ENCODE measurements at places on chromosomes 7 and 10.

- no peak for DNase-seq
Observed at GRCh38 chr7:156907656-156908055, 14.7 kb upstream of the LMBR1 start.

DNA sequence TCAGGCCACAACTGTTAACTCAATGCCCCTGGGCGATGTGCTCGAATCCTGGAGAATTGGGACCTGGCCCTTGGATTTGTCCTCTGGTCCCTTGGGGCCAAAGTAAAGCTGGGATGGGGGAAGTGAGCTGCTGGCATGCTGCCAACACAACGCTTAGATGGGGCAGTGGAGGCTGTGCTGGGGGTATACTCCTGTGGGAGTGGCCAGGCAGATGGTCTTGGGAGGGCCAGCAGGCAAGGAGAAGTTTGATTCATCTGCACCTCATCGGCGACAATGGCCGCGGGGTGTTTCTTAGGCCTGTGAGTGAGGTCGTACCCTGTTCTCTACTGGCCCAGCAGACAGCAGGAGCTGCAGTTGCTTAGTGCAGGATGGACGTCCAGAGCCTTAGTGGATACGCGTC is 139.0 kb upstream of the MTPN start:
- DNase-seq, result no peak

- no peak for DNase-seq
Observed at GRCh38 chr7:125218076-125218475, 288.5 kb upstream of the POT1 start.

DNA sequence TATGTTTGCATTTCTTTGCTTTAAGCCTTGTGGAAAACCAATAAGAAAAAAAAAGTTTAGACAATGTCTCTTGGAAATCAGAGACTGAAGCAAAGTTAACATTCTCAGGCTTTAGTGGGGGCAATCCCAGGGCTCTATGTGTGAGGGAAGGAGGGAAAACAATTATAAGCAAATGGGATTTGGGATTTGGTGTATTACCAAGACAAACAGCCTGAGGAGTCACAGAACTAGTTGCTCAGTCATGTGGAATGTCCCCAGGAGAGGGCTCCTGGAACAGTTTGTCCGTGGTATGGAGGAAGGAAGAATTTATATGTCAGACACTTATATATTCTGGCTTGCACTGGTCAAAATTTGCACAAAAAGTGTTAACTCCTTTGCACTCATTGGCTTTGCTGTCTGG is 562.9 kb upstream of the TPK1 start:
- no peak for DNase-seq

DNA sequence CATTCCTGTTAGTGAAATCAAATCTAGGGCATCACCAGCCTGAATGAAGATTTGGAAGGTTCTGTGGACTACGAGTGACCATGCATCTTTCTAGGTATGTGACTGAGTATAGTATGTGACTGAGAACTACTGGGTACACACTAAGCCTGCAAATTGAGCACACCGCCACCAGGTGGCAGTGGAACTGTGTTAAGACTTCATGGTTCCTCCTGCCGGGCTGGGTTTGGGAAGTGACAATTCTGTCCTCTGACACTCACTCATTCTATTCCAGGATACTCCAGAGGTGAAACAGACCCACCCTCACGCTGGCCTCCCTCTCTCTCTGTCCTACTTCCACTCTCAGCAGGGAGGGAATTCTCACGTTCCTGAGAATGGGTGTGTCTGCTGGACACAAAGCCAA is 84.0 kb upstream of the TMEM248 start:
- peak; percentile 88 for DNase-seq

DNA sequence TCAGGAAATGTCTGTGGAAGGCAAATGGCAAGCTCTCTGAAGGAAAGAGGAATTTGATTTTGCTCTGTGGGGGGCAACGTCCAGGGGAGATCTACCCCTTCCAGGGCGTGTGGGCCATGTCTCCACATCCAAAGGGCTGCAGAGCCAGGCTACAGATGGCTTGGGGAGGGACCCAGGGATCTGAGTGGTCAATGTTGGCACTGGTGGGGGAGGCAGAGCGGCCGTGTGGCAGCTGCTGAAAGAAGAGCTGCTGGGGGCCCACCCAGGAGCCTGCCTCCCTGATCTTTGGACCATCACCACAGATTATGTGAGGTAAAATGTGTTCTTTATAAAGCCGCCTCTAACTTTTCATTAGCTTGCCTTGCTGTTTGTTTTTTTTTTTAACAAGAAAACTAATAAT is 144.1 kb downstream of the HERPUD2 start:
- peak; percentile 10 for DNase-seq

GRCh38 chr10:29532256-29532878 is 102.4 kb downstream of the SVIL start:
- no peak for DNase-seq

DNA sequence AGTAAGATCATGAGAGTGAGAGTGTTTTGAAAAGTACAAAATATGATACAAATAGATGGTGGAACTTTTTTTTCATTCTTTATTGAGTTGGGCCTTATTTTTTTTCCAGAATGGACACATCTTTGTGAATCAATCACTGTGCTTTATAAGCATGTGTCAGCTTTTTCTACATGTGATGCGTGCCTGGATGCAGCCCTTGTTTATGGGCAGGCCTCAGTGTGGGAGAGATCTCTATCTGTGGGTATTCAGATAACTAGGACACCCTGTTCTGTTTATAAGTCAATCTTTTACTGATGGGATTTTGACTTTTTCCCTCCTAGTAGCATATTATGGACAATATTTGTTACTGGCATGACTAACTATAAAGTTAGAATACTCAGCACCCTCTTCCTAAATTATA is 42.9 kb upstream of the IKZF1 start:
- no peak for DNase-seq

DNA sequence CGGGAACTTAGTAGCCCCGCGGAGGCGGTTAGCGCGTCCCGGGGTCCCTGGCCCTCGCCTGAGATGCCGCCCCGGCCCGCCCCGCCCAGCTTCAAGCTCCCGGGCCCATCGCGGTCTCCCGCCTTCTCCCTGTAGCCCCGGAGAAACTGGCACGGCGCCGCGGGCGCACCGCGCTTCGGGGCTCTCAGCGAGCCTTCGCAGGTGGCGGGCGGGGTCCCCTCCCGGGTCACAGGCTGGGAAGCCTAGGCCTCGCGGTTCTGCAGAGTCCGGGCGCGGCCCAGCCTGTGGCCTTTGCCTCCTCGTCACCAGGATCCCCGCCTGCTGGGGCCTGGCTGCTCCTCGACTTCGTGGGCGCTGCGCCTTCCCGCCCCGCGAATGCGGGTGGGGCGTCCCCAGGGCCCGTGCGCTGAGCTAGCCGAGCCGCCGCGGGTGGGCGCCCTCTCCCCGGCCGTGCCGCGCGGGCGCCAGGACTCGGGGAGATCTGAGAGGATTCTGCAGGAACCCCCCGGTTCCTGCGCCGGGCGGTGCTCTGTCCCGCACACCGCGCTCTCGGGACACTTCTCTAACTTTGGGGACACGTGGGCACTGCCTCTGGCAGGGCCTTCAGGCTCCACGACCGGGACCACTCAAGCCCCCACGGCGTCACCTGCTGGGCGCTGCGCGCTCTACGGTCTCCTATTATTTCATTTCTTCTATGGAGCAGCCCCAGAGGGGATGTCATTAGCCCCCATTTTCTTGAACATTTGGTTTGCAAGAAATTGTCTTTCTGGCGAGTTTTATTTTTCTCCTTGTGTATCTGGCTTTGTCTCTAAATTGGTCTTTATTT is 682 bp upstream of the RGS10 start:
- no peak for DNase-seq

DNA sequence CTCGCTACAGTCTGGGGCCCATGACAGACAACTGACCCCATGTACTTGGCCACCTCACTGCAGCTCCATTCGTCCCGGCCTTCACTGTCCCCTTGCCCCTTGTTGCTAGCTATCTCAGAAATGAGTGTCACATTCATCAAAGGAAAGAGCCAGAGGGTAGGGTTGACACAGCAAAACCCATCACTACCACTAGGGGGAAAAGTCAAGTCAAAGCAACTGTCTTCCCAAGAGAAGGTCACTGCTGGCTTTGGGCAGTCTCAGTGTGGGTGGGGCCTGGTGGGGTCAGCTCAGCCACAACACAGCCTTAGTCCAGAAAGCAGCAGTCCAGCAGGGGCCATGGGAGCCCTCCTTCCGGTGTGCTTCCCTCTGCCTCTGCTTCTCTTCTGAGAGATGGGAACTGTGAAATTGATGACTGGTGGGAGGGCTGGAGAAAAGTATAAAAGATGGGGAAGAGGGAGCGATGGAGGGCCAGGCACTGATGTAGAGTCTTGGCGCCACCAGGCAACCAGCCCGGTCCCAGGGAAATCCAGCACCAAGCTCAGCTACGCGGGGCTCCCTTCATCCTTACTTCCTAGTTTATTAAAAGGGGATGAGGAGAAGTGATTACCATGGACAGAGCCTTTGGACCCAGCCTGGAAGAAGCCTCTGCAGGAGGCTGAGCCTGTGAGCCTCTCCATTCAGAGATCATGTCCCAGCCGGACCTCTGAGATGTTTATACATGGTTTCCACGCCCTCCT is 58.0 kb downstream of the PLXNA4 start:
- peak; percentile 89 for DNase-seq

DNA sequence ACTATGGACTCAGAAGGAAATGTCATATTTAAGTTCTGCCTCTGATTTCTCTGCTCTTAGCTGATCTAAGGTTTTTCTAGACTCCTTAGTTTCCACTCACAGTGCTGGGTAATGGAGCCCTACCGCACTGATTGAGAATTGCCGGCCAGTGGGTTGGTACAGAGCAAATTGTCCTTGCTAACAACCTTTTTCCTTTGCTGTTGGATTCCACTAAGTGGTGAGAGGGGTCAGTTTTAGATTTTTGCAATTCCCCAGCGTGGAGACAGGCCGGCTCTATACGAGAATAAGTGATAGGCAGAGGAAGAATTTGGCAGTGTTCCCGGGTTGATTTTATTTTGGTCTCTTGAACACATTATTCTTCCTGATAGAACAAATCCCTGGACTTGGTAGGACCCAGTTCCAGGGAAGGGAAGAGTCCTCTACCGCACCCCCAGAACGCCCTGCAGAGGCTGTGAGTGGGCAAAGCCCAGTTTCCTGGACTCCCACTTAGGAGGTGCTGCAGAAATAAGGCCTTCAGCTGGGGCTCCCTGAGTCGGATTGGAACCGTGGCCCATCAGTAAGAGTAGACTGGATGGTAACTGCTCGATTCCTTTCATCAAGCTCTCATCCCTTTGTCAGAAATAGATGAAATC is 3.0 kb upstream of the NRP1 start:
- peak; percentile 62 for DNase-seq

DNA sequence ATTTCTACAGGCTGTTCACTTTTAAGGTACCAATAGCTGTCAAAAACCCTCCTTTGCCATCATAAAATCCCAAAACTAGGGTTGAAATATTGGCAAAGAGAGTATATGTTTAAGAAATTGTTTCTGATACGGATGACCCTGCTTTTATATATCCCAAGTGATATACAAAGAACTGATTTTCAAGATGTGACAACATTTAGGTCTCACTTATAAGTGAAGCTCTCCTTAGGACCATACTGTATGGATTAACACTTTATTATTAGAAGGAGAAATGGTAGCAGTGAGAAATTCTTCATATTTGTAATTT is 11.0 kb upstream of the CRPPA start:
- DNase-seq, result no peak

GRCh38 chr10:67296926-67297325 is 371.1 kb downstream of the LRRTM3 start:
- no peak for DNase-seq

DNA sequence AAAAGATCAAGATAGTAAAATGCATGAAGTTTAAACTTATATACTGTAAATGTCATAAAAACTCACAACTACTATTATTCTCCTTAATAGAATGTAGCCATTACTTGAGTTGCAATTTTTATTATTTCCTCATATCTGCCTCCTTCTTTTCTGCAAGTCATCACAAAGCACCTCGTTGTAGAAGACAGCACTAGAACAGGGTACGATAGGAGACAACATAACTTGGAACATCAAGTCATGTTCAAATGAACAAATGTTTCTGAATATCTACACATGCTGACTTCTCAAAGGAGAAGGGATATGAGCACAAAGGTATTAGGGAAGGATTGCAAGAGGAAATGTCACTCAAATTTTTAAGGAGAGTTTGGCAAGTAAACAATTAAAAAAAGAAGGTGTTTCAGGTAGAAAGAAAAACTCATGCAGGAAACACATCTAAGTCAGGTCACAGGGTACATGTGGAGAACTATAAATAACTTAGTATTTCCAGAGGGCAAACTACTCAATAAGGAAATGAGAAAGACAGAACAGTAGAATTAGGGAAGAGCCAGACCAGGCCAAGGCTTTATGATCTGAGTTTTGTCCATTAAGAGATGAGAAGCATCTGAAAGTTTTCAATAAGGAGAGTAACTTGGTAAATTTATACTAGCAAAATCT is 186.7 kb downstream of the CRPPA start:
- no peak for DNase-seq

- DNase-seq, result no peak
Observed at GRCh38 chr7:134660242-134660785, 13.7 kb downstream of the BPGM start.

DNA sequence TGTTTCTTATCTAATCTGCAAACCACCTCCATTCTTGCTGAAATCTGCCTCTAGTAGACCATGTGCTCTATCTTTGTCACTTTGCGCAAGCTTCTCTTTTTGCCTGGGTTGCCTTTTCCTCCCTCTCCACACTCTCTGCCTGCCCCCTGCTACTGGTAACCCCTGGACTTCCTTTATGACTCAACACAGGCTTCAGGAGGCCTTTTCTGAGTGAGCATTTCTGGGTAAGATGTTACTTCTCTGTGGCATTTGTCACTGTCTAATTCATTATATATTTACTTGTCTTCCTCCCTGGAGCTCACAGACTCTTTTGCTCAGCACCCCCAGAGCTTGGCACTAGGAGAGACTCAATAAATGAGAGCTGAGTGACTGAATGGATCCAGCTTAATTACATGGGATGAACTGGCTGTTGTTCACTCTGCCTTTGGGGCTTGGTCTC is 8.4 kb downstream of the GOLGA7B start:
- DNase-seq, result peak; percentile 61

DNA sequence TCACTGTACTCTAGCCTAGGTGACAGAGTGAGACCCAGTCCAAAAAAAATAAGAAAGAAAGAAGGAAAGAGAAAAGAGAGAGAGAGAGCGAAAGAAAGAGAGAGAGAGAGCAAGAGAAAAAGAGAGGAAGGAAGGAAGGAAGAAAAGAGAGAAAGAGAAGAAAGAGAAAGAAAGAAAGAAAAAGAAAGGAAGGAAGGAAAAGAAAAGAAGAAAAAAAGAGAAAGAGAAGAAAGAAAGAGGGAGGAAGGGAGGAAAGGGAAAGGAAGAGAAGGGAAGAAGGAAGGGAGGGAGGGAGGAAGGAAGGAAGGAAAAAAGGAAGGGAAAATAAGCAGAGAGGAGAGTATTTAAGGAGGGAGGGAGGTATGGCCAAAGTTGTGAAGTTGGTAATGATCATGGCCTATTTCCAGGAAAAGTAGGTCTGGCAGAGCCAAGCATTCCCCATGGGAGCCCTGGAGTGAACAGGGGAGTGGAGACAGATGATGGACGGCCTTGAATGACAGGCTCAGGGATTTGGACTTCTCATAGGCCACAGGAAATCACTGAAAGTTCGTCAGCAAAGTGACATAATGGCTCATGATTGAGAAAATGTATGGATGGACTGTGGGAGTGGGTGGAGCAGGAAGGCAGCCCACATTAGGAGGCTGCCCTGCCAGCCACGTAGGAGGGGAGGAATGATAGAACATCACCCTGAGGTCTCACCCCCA is 44.8 kb upstream of the CUX1 start:
- DNase-seq, result no peak

Measured in endodermal cell (in vitro differentiated cells).